Stomach (tissue), 19 donors: ENCODE measurements at places on chromosomes 5 and 9.

DNA sequence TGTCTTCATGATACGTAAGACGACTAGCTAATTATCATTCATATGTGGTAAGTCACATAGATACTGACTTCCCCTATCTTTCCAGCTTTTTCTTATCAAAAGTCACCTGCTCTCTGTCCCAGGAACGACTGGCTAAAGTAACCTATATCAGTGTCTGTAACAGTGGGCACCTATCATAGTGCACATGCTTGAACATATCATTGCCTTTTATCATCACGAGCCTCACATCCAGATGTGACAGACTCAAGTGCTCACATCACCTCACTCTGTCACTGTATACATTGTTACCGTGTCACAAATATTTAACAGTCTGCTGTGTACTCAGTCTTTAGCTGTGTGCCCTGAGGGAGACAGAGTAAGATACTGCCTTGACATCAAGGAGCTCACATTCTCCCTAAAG lies 125.4 kb upstream of the CCDC152 start:
- no peak overlapping the region for H3K27ac ChIP-seq
- no peaks in the 10 kb centered on the region for H3K4me1 ChIP-seq
- no peak overlapping the region for H3K4me3 ChIP-seq
- no peaks in the 10 kb centered on the region for H3K36me3 ChIP-seq

DNA sequence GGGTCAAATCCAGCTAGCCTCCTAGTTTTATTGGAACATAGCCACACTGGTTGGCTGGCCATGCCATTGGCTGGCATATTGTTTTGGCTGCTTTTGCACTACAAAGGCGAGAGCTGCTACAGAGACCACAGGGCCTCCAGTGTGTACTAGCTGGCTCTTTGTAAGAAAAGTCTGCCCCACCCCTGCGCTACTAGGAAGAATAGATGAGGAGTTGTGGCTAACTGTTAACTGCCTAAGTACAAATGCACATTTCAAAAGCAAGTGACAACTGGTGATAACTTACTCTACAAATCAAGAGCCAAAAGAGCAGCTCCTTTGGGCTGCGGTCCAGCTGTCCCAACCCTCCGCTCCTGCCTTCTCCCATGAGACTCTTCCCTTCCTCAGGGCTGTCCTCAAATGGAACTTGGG lies 63.9 kb downstream of the SERINC5 start:
- peak overlapping the region; percentile 62 for H3K27ac ChIP-seq
- H3K36me3 ChIP-seq: peaks cover 3% of the 10 kb centered on the region
- peak; percentile 74 for DNase-seq
- no peak overlapping the region for H3K4me3 ChIP-seq
- peaks cover 73% of the 10 kb centered on the region for H3K4me1 ChIP-seq
- no peaks in the 10 kb centered on the region for H3K27me3 ChIP-seq

DNA sequence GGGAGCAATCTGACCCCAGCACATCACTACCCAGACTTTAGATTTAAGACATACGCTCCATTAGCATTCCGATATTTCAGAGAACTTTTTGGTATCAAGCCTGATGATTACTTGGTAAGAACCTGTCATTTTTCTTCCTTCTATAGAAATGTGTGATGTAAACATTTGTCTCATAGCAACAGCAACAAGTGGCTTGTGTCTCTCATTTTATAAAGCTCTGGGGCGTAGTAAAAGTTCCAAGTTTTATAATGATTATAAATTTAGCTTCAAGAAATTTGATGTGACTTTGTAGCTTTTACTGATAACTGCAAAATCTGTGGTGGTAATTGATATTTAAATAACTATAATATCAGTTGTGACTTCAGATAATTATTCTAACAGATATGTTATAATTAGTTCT lies 137.2 kb downstream of the PRKACG start:
- H3K27me3 ChIP-seq: no peaks in the 10 kb centered on the region
- DNase-seq: no peak
- peaks cover 8% of the 10 kb centered on the region for H3K4me1 ChIP-seq

DNA sequence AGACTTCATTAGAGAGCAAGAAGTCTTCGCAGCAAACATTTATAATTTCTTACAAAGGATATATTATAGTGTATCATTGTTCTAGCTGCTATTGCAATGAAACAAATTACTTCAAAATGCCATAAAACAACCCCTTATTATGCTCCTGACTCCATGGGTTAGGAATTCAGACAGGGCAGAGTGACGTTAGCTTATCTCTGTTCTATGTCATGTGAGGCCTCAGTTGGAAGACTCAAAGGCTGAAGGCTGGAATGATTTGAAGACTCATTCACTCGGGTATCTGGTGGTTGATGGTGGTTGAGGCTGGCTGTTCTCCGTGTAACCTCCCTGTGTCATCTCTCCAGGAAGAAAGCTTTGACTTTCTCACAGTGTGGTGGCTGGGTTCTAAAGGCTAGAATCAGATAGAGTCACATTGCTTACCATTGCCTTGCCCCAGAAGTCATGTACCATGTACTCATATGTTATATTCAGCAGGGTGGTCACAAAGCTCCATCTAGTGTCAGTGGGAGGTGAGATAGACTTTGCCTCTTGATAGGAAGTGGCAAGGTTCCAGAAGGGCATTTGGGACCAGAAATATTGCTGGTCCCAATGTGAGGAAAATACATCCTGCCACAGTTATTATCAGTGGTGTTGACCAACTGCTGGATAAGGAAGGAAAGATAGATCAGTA lies 226.9 kb downstream of the TMEM38B start:
- no peak overlapping the region for H3K27ac ChIP-seq
- H3K4me3 ChIP-seq: no peak overlapping the region
- no peaks in the 10 kb centered on the region for H3K36me3 ChIP-seq
- H3K4me1 ChIP-seq: no peaks in the 10 kb centered on the region

DNA sequence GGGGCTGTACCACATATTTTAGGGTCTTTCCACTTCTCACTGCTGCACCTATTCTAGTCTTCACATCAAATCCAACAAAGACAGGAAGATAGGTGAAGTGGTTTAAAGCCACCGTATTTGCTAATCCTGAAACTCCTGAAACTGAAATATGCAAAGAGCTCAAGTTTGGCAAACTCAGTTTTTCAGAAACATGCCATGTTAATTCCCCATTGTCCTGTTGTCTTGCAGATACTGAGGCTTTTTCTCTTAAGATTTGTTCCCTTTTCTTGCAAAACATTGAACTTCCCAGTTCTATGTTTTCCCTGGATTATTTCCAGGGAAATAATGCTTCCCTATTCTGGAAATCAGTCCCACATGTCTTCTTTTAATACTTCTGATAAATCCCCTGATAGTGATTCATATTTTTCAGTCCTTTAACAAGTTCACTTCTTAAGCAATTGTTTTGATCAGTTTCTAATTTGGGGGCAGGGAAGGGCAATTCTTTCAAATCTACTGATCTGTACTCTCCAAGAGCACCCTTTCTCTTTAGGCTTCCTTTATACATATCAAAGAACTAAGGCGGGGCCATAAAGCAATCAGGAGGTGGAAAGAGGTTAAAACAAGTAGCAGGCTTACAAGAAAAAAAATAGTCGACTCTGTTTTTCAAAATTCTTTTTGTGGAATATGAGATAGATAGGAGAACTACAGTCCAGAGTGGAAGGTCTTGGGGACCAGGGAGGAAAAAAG lies 648.5 kb downstream of the BNC2 start:
- no peak for DNase-seq
- no peak overlapping the region for H3K27ac ChIP-seq
- no peaks in the 10 kb centered on the region for H3K27me3 ChIP-seq
- H3K36me3 ChIP-seq: no peaks in the 10 kb centered on the region
- H3K4me3 ChIP-seq: no peak overlapping the region
- H3K4me1 ChIP-seq: no peaks in the 10 kb centered on the region

GRCh38 chr5:58794875-58795274 lies 212.0 kb downstream of the RAB3C start:
- H3K36me3 ChIP-seq: no peaks in the 10 kb centered on the region
- no peak overlapping the region for H3K27ac ChIP-seq
- no peaks in the 10 kb centered on the region for H3K4me1 ChIP-seq
- DNase-seq: no peak

DNA sequence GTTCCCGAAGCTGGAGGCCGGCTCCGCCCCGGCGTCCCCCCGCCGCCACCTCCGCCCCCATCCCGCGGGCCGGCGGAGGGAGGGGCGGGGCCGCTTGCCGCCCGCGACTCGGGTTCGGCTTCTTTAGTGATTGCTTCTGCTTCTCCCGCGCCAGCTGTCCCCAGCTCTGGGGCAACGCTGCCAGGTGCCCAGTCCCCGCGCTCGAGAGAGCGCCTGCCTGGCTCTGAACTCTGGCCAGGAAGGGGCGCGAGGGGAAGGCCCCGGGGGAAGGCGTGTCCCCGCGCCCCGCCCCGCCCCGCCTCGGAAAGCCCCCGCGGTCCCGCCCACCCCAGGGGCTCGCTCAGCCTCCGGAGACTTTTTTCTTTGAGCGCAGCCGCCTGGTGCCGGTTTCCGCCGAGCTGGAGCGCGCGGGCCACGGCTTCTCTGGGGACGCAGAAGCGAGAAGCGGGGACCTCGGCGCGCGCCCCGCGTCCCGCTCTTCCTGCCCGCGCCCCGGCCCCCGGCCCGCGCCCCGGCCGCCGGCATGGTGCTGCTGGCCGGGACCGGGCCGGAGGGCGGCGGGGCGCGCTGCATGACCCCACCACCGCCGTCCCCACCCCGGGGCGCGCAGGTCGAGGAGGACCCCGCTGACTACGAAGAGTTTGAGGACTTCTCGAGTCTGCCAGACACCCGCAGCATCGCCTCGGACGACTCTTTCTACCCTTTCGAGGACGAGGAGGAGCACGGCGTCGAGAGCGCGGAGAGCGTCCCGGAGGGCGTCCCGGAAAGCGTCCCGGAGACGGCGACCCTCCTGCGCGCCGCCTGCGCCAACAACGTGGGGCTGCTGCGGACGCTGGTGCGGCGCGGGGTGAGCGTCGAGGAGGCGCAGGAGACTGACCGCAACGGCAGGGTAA lies at the start of gene ANKRD33B:
Gene ANKRD33B (plus strand): TSS at position 126 of the 893 bp plus-strand sequence. CDS start 398 bp downstream, at position 524.
- peak; percentile 86 for DNase-seq
- H3K36me3 ChIP-seq: no peaks in the 10 kb centered on the region
- H3K27ac ChIP-seq: peak within 1 kb of the TSS; percentile 78
- peaks cover 47% of the 10 kb centered on the region for H3K27me3 ChIP-seq
- peaks cover 27% of the 10 kb centered on the region for H3K4me1 ChIP-seq

- peaks cover 38% of the 10 kb centered on the region for H3K36me3 ChIP-seq
- H3K4me1 ChIP-seq: peaks cover 32% of the 10 kb centered on the region
- DNase-seq: no peak
- no peak overlapping the region for H3K4me3 ChIP-seq
- no peak overlapping the region for H3K27ac ChIP-seq
Observed at GRCh38 chr5:139611703-139612584, 36.2 kb upstream of the CXXC5 start.

- H3K27ac ChIP-seq: no peak overlapping the region
- H3K36me3 ChIP-seq: no peaks in the 10 kb centered on the region
- H3K4me3 ChIP-seq: no peak overlapping the region
- no peaks in the 10 kb centered on the region for H3K27me3 ChIP-seq
- H3K4me1 ChIP-seq: peaks cover 3% of the 10 kb centered on the region
Observed at GRCh38 chr5:147485046-147485445, 24.8 kb downstream of the DPYSL3 start.

- no peak for DNase-seq
- H3K36me3 ChIP-seq: no peaks in the 10 kb centered on the region
- no peak overlapping the region for H3K4me3 ChIP-seq
- no peaks in the 10 kb centered on the region for H3K4me1 ChIP-seq
- H3K27ac ChIP-seq: no peak overlapping the region
Observed at GRCh38 chr5:16364910-16365309, 100.7 kb downstream of the ZNF622 start.

DNA sequence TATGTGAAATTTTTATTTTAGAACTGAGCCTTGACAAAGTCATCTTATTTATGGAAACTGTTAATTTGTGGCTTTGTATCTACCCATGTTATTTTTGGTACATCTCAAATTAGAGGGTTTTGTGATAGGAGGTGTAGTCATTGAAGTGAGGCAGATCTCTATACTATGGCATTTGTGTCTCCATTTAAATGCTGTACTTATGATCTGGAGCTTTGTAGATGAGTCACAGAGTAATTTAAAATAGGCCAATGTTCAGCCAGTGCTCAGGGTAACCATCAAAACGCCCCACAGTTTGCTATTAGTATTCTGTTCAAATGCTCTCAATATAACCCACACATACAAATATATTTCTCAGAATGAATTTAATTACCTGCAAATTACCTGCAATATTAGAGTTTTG lies 351.5 kb upstream of the KLF9 start:
- no peak overlapping the region for H3K27ac ChIP-seq
- H3K27me3 ChIP-seq: no peaks in the 10 kb centered on the region
- H3K4me1 ChIP-seq: no peaks in the 10 kb centered on the region
- no peak overlapping the region for H3K4me3 ChIP-seq
- no peaks in the 10 kb centered on the region for H3K36me3 ChIP-seq

- DNase-seq: no peak
- no peaks in the 10 kb centered on the region for H3K27me3 ChIP-seq
- H3K4me1 ChIP-seq: no peaks in the 10 kb centered on the region
- H3K36me3 ChIP-seq: no peaks in the 10 kb centered on the region
- H3K4me3 ChIP-seq: no peak overlapping the region
Observed at GRCh38 chr5:128516978-128517377, 21.1 kb downstream of the FBN2 start.

DNA sequence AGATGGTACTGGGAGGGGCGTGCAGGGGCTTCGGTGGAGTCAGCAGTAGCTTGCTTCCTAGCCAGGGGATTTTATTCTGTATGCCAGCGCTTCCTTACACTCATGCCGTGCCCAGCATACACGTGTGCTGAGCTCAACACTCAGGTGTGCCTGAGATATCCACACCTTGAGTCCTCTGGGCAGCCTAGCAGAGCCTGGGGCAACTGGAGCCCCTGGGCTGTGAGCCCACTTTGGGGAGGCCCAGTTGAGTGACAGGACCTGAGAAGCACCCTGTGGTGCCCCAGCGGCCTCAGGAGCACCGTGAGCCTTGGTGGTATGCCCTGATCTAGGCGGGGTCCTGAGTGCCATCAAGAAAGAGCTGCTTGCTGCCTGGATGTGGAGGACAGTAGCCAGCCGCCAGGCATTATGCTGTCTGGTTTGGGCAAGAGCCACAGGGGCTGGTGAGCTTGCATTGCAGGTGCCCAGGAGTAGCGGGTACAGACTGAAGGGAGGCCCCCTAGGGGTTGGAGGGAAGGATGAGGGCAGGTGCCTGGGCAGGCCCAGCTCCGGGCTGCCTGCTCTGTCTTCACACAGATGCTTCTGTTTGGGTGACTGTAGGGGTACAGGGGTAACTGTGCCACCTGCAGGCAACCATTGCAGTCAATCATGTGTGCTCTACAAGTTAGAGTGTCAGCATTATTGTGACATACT lies 42.9 kb downstream of the BNIP1 start:
- H3K36me3 ChIP-seq: no peaks in the 10 kb centered on the region
- no peak for DNase-seq
- no peak overlapping the region for H3K4me3 ChIP-seq
- no peaks in the 10 kb centered on the region for H3K4me1 ChIP-seq
- H3K27ac ChIP-seq: no peak overlapping the region

GRCh38 chr5:148897842-148898241 lies 71.4 kb downstream of the ADRB2 start:
- H3K4me3 ChIP-seq: no peak overlapping the region
- H3K27me3 ChIP-seq: no peaks in the 10 kb centered on the region
- H3K36me3 ChIP-seq: no peaks in the 10 kb centered on the region
- DNase-seq: no peak
- no peak overlapping the region for H3K27ac ChIP-seq
